ENCODE measurements at places on chromosomes 1 and 21.
A peak's percentile ranks its signal among the peaks of the same experiment; 100 is the strongest.

DNA sequence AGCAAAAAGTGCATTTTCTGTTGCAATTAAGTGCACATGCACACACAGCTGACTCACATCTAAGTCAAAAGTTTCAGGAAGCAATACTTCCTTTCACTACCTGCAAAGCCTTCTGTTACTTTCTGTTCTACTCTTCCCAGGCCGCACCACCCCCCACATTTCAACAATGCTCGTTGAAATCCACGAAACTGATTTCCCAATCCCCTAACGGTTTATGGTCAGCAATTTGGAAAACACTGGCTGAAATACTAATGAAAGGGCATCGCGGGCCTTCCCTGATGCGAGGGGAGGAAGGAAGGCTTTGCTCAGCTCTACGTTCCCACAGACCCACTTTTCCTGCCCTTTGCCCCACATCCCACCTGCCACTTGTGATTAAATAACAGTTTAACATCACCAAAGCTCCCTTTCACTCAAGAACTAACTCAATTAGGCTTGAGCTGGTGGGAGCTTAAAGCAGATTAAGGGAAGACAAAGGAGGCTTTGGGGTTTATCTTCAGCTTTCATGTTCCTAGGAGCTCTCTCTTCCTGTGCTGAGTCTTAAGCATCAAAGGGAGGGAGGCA, 243.2 kb upstream of the RAB4A start:
- DNase-seq: no peak

GRCh38 chr1:203361945-203362719, 11.2 kb upstream of the FMOD start:
- DNase-seq: no peak

DNA sequence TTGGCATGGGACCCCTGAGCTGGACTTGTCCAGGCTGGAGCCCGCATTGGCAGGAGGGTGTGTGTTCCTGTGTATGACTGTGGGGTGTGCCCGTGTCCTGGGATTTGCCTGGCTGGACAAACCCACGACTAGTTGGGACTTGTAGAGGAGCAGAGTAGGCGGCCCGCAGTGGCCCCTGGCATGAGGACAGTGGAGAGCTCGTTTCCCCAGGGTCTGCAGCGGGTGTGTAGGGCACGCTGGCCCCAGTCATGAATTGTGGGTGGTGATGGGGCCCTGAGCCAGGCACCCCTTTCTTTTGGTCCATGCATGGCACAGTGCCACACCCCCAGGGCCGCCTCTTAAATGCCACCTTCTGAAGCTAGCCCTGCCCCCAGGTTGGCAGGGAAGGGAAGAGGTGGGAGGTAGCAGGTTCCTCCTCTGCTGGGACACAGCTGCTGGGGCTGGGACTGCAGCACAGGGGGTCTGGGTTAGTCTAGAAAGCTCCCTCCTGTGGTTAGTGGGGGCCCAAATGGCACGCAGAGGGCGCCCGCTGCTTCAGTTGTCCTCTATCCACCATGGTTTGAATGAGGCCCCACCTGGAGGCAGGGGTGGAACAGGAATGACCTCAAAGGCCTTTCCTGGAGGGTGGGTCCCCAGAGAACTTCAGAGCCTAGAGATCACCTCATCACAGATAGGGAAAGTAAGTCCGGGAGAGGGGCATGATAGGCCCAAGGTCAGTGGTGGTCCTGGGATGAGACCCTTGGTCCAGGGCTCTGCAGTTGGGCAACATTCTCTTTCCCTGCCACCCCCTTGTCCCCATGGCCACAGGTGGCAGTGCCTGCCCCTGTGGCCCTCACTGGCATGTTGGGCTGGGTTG, 4.1 kb downstream of the CROCC start:
- no peak for DNase-seq

DNA sequence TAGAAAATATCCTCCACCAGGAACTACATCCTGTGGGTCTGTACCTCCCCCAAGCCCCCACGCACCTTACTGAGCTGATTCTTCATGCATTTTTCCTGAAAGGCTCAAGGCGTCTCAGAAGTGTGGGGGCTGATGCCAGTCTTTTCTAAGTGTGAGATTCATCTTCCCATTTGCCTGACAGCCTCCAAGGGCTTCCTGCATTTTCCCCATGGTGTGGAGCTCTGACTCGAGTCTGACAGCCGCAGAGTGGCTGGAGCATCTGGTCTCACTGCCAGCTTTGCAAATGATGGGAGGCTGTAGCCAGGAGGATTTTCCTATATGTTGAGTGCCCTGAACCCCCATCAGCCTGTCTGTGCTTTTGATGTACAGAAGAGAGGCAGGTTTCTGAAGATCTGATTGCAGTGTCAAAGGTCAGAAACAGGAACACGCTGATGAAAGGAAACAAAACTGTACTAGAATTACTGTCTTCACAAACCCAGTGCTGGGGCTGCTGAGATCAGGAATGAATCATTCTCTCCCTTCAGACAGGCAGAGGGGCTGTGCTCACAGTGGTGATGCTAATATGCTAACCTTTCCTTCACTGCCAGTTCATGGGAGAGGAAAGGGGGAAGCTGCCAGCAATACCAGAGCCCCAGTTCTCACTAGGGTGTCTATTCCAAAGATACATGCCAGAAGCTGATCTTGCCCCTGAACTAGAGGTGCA, 201.5 kb upstream of the C1orf174 start:
- no peak for DNase-seq

- DNase-seq: no peak
These were observed 37.2 kb upstream of the TSPAN2 start for GRCh38 chr1:115126516-115126915.

- no peak for DNase-seq
These were observed 12.1 kb upstream of the ZNF496 start for GRCh38 chr1:247343801-247344200.

GRCh38 chr1:61825393-61825792, 83.1 kb downstream of the PATJ start:
- DNase-seq: no peak

DNA sequence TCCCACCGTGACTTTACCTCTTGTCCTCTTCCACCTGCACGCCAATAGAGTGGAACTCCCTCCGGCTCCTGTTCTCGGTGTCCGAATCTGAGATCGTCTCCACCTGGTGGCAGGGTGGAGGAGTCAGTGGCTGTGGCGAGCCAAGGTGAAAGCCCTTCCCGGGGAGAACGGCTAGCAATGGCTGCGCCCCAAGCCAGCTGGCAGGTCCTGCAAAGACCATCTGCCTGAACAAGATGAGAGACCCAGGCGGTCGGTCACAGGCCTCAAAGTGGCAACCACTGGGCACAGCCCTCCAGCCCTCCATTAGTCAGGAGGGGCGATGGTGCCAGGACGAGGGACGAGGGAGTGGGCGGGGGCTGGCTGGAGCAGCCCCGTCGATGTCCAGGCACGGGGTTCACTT, 25.4 kb upstream of the SMIM12 start:
- DNase-seq: no peak

GRCh38 chr1:202274611-202275010, 67.1 kb downstream of the UBE2T start:
- DNase-seq: no peak

DNA sequence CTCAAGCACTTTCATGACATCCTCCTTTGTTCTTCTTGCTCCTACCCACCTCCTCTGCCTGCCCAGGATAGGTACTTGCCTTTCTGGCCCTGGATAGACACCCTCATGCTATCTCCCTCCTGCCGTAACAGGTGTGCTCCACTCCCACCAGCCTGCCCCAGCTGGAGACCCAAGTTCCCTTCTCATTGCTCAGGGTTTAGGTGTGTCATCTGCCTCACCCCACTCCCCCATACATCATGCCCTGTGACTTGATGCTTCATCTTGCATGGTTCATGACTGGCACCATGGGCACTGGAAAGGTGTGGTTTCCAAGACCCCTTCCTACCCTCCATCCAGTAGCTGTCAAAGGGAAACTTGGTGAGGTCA, 5.9 kb downstream of the RHEX start:
- no peak for DNase-seq

- DNase-seq: no peak
These were observed 62.3 kb upstream of the EDN2 start for GRCh38 chr1:41546833-41547135.

GRCh38 chr1:51726051-51726450, 109.2 kb downstream of the OSBPL9 start:
- no peak for DNase-seq

DNA sequence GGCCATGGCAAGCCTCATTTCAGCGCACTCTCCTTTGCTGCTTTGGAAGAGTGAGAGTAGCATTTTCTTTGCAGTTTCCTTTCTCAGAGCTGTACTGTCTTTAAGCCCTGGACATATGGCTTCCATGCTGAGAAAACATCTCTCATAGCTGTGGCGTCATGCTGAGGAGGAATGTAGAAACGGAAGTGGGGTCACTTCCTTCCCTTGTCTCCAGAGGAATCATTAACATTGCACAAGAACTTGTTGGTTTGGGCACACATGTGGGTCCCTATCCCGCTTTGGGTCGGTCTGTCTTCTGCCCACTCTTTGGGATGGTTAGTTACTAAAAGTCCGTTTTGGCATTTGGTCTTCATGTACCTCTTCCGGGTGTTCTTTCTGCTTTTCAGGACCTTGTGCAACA, 5.6 kb downstream of the MFN2 start:
- no peak for DNase-seq

- DNase-seq: no peak
These were observed 45.2 kb downstream of the ZNF691 start for GRCh38 chr1:42891465-42892138.

- peak; percentile 61 for DNase-seq
These were observed 15.2 kb downstream of the CDK18 start for GRCh38 chr1:205519541-205520131.

DNA sequence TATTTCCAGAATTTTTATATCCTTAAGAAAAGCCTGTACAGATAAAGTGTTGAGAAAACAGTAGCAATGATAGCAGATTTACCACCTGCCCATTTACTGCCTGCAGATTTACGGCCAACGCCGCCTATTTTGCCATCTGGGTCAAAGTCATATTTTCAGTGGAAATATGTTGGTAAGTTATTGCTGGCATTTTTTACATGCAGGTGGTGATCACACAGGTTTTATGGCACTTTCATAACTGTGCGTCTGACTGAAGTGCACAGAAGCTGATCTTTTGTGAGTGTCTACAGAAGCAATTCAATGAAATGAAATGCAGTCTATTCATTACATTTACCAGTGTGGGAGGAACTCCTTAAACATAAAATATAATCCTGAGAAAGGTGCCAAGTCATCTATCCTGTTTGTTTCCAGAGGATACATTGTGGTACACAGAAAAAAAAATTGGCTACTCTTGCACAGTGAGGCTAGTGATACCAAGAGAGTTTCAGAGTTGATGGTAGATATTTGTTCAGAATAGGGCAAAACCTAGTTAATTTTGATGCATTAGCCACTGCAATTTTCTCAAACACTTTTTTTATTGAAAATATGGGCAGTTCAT, 458.5 kb downstream of the NEGR1 start:
- no peak for DNase-seq

DNA sequence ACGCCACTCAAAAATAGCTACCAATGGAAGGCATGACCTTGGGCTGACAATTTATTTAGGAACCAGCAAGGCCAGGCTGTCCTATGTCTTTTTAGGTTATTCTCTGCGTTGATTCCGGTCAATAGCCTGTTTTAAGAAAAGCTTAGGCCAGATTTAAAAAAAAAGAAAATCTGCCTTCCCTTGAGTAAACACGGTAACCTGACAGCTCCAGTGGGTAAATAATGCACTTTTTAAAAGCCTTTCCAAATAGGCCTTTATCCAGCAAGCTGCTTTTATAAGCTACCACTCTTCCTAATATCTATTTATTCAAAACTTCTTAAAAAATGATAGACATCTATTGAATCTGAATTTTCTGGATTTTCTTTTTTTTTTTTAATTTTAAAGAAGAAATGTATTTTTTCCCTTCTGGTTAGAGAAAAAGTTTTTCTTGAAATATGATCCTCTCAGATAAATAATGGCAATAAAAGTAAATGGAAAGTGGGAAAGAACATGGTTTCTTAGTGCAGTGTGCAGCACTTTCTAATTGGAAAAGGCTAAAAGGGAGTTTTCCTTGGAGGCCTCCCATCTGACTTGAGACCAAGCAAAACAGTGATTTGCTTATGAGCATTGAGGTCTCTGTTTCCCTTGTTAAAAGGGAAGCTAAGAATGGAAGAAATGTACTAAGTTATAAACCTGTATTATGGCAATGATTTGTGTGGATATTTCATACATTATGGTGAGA, 281.0 kb upstream of the RUNX1 start:
- DNase-seq: no peak

GRCh38 chr1:226365831-226366231, 42.1 kb downstream of the PARP1 start:
- no peak for DNase-seq

GRCh38 chr1:18112611-18113010, 5.0 kb downstream of the IGSF21 start:
- no peak for DNase-seq

GRCh38 chr1:158122833-158123388, 57.8 kb upstream of the CD1D start:
- DNase-seq: no peak

- DNase-seq: no peak
These were observed 253.4 kb upstream of the ST6GALNAC5 start for GRCh38 chr1:76613886-76614285.

DNA sequence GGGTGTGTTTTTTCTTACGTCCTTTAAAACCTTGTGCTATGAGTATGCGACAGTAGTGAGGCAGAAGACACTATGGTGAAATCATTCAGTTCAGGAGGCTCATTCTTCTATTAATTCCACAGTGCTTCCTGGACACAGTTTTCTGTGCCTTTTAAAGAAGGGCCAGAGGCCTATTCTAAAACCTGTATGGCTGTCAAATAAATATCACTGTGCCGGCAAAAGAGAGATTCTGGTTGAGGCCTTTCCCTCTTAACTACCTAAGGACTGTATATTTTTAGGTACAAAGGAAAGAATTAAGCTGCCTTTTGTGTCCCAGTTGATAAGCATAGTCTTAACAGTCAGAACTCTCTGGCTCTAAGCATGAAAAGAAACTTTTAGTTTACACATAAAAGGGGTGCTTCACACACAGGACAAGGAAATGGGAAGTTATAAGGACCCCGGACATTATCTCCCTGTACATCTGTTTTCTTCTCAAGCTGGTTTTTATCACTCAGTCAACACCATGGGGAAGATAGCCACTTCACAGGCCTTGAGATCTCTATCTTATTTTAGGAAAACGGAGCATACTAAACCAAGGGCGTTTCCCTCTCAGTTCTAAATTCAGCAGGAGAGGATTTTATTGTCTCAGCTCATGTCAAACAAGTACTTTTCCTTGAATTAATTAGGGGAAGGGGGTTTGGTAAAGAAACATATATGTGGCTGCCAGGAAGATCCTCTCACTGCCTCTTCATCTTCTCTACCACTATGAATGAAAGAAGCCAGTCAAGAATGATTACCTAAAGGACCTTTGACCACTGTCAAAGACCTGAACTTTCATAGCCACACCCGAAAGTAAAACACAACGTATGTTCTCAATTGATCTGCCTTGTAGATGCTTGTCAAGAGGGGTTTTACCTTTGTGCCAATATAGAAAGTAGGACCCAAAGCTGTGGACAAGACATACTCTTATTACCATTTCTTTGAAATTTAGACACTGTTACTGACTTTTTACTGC, 71.4 kb upstream of the HSPA13 start:
- DNase-seq: no peak

Data from LoVo (cell line).